RWPE1 (cell line): ENCODE measurements at places on chromosomes 1 and 21.

GRCh38 chr1:244395965-244396364, 55.7 kb downstream of the ADSS2 start:
- peak; percentile 62 for DNase-seq

DNA sequence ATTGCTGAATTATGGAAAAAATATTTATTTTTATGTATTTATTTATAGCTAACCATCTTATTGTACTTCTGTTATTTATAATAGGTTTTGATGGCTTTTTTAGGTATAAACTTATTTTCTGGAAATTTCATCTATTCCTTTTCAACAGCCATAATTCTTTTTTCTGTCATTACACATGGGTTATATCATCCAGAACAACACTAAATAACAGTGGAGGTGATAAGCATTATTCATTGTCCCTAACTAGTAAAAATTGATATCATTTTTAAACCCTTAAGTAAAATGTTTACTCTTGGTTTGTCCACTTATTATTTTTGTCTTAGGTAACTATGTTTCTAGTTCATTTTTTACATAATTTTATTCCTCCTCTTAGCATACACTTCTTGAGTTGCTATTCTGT, 309.1 kb downstream of the USH2A start:
- DNase-seq: no peak

DNA sequence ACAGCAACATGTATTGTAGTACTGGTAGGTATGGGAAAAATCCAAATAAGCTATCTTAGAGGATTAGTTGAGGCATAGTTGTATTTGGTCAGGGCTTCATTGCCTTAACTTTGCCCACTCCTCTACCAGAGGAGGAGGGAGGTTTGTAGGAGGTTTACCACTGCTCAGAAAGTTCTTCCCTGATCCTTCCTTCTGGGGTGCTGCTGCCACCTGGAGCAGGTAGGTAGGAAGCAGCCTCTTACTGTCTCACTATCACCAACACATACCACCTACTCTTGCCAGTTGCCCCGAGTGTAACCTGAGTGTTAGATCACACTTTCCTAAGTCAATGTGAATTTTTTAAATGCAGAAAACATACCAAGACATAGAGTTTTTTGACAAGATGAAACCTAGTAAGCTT, 24.1 kb upstream of the ZSWIM5 start:
- peak; percentile 22 for DNase-seq

DNA sequence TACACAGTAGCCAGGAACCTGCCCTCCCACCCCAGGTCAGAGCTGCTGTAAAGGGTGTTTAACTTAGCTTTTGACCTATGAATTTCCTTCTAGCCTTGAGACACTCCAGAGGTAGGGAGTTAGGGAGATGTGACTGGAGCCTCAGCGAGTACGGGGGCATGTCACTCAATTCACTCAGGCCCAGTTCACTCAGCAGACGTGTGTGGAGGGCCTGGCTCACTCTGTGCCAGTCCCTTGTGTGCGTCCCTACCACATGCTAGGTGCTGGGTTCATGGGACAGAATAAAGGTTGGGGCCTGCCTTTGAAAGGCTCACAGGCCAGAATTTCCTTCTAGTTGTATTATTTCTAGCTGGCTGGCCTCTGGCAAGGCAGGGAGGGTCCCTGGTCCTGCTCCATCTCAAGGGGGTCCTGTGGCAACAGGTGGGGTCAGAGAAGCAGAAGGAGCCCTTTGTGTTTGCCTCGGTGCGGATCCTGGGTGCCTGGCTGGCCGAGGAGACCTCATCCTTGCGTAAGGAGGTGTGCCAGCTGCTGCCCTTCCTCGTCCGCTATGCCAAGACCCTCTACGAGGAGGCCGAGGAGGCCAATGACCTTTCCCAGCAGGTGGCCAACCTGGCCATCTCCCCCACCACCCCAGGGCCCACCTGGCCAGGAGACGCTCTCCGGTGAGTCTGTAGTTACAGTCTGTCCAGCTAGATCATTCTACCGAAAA, 4.5 kb downstream of the NCDN start:
- no peak for DNase-seq

GRCh38 chr21:45457161-45457831, 52.3 kb downstream of the COL18A1 start:
- no peak for DNase-seq

DNA sequence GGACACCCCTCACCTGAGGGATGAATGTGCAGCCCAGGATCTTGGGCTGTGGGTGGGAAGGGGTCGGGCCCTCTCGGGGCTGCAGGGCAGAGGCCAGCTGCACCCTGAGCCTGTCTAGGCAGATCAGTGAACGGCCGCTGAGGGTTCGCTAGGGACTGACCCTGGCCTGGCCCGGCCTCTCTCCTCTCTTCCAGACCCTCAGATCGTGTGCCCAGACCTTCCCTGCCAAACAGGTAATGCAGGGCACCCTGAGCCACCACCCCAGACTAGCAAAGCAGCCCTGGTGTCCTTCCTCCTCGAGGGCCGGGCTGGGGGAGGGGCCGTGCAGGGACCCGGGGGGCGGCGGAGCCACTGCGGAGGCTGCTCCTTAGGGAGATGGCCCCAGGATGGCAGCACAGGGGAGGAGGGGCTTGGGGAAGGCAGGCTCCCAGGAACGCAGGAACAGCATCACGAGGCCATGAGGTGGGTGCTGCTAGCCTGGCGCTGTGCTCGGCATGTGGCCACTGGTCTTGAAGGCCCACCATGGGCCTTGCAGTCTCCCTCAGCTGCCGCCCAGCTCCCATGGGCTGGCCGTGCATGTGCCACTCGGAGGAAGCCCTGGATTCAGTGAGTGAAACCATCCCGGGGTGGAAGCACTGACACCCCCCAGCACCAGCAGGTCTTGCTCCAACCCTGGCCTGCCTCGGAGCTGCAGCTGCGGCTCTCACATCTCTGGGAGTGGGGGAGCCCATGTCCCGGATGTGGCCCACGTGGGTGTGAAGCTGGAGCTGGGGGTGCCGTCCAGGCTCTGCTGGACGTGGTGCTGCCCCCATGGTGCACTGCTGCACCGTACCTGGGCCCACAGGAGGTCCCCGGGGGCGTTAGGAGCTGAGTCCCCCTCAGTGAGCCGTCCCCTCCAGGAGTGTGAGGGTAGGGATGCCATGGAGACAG, 28.7 kb downstream of the COL6A2 start:
- DNase-seq: no peak

- no peak for DNase-seq
Observed at GRCh38 chr1:30317921-30318320, 405.5 kb downstream of the MATN1 start.

DNA sequence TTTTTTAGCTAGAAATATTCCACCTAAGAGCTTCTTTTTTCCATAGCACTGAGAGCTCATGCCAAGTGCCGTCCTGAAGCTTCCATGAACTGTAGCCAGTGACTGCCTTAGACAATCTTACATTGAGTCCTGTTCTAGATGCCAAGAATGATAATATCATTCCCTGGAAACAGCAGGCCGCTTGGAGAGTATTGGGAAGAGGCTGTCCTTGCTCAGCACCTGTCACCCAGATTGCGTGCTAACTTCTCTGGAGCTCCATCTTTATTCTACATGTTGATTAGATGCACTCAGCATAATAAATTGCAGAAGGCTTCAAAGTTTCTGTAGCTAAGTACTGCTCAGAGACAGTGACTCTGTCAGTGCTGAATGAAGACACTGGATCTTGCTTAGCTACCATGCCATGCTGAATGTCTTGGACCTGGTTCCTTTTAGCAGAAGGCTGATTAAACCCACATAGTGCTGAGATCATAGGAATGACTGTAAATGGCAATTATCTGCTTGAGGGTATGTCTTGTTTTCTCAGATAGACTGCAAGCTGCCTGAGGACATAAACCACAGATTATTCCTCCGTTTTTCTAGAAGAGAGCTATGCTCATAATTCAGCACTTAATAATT, 83.1 kb upstream of the IRF2BP2 start:
- DNase-seq: no peak

GRCh38 chr1:31848381-31848897, 32.6 kb upstream of the SPOCD1 start:
- no peak for DNase-seq

- DNase-seq: peak; percentile 20
Observed at GRCh38 chr1:147496571-147497210, 44.6 kb upstream of the BCL9 start.
